ENCODE measurements at places on chromosomes 7 and 10. TPM values are rescaled to one million over a fixed set of nuclear protein-coding genes. Genes with fewer than 3 reads are reported as not detected.

- no peak overlapping the region for H3K4me3 ChIP-seq
- peaks cover 20% of the 10 kb centered on the region for H3K4me1 ChIP-seq
- no peaks in the 10 kb centered on the region for H3K36me3 ChIP-seq
- no peaks in the 10 kb centered on the region for H3K27me3 ChIP-seq
These were observed 341.7 kb downstream of the PARD3 start for GRCh38 chr10:34473174-34474008.

Gene RNF148
- polyA plus RNA-seq = not detected

GRCh38 chr7:28423918-28424514, 11.7 kb downstream of the CREB5 start:
- H3K27ac ChIP-seq = no peak overlapping the region
- no peaks in the 10 kb centered on the region for H3K36me3 ChIP-seq
- DNase-seq = no peak
- H3K4me3 ChIP-seq = no peak overlapping the region
- H3K27me3 ChIP-seq = peaks cover 18% of the 10 kb centered on the region

Gene NKX2-3
- polyA plus RNA-seq = not detected

DNA sequence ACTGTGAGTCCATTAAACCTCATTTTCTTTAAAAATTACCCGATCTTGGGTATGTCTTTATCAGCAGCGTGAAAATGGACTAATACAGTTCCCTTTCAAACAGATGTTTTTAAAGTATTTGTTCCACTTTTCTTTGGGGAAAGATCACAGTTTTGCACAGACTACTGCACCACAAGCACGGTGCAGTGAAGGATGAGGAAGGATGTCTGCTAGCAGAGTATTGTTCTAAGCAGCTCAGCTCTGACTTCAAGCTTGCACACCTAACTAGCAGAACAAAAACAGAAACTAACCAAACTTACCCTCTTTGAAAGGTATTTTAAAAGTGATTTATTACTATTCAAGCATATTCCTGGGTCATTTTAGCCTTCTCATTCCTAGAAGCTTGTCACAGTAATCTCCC, 20.0 kb downstream of the THNSL1 start:
- DNase-seq = no peak
- no peaks in the 10 kb centered on the region for H3K4me1 ChIP-seq
- no peaks in the 10 kb centered on the region for H3K36me3 ChIP-seq
- no peak overlapping the region for H3K27ac ChIP-seq

- H3K27me3 ChIP-seq = no peaks in the 10 kb centered on the region
- H3K4me3 ChIP-seq = no peak overlapping the region
- no peak overlapping the region for H3K27ac ChIP-seq
- peak; percentile 26 for DNase-seq
- H3K4me1 ChIP-seq = peaks cover 8% of the 10 kb centered on the region
- H3K36me3 ChIP-seq = no peaks in the 10 kb centered on the region
These were observed 55.4 kb upstream of the MET start for GRCh38 chr7:116616555-116617059.

Gene TAS2R5
- 2.0 TPM for polyA plus RNA-seq

GRCh38 chr10:19250546-19250945, 201.9 kb downstream of the MALRD1 start:
- DNase-seq = no peak
- no peaks in the 10 kb centered on the region for H3K27me3 ChIP-seq
- H3K36me3 ChIP-seq = no peaks in the 10 kb centered on the region
- H3K4me3 ChIP-seq = no peak overlapping the region
- H3K27ac ChIP-seq = no peak overlapping the region
- H3K4me1 ChIP-seq = no peaks in the 10 kb centered on the region

Gene CYTH3
- 34.4 TPM for polyA plus RNA-seq

Gene TAC1
- polyA plus RNA-seq = not detected

DNA sequence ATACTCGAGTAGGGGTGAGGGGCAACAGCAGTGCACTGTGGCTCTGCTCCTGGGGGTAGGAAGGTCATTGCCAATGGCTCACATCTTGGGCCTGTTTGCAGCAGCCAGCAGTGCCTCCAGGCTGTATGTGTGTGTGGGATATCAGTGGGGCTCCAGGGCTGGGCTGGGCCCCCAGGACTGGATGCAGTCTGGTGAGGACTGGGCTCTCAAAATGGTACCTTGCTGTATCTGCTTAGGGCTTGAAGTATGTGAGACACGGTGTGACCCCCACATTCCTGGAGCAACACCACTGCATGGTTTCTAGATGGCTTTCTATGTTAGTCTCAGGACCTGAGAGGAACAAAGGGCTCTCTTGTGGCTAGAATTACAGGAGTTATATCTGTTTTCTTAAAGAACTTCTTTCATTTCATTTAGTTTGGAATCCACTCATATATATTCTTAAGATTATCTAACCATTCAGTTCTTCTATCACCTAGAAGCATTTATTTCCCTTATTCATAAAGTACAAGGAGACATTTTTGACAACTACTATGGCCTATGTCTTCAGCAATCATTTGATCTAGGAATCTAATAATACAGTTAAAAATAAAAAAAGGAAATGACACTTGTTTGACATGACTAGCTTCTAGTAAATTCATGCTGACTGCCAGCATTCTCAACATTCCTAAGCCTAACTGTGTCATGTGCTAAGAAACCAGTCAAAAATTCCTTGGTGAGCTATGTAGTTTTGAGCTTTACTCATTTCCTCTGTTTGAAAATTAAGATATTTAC, 443.2 kb upstream of the SEMA3A start:
- peaks cover 20% of the 10 kb centered on the region for H3K4me1 ChIP-seq
- no peak overlapping the region for H3K4me3 ChIP-seq
- H3K27me3 ChIP-seq = no peaks in the 10 kb centered on the region
- H3K36me3 ChIP-seq = no peaks in the 10 kb centered on the region
- DNase-seq = peak; percentile 21

Gene PRF1
- not detected for polyA plus RNA-seq
